HCEC 1CT (cell line): ENCODE measurements at places on chromosomes 4 and X.

DNA sequence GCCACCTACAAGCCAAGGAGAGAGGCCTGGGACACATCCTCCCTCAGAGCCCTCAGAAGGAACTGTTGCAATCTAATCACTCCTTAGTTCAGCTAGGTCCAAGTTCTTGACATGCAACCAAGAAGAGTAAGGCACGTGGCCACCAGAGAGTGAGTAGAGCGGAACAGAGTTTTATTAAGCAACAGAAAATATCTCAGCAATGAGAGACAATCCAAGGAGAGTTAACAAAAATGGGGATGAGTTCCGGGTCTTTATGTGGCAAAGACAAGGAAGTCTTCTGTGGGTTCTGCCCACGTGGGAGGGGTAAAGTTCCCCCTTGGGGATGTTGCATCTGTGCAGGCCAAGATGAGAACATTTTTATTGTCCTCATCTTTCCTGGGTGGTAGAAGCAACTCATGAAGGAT, 38.5 kb upstream of the PROM1 start:
- DNase-seq = no peak

- peak; percentile 1 for DNase-seq
Observed at GRCh38 chr4:130705023-130705422, 1609.1 kb downstream of the C4orf33 start.

DNA sequence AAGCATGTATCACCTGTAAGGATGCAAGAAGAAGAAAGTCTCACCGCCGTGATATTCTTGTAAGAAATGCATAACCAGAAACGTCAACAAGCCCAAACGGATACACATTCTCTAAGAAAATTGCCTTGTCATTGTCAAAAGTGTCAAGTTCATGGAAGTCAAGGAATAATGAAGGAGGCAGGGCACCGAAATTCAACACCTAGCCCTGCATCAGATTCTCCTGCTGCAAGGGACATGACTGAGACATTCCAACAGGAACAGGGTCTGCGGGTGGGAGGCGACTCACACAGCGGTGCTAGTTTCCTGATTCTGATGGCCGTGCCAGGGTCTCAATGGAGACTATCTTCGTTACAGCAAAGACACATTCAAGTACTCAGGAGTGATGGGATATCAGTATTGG, 26.7 kb downstream of the IRF2 start:
- no peak for DNase-seq

DNA sequence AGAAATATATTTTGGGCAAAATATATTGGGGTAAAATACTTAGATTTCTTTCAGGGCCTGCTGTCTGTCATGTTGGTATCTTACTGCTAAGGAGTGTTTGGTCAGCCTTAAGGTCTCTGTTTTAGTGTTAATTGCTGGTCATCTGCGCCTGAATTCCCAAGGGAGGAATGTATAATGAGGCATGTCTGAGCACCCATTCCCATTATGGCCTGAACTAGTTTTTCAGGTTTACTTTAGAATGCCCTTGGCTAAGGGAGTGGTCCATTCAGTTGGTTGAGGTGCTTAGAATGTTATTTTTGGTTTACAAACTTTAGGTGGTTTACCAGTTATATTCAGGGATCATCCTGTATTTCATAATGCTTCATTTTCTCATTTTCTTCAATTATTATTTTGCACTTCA, 125.9 kb downstream of the CFAP299 start:
- DNase-seq = no peak

GRCh38 chr4:138158746-138159297, 83.3 kb downstream of the SLC7A11 start:
- peak; percentile 76 for DNase-seq

- DNase-seq = no peak
Observed at GRCh38 chr4:154344686-154345085, 146.9 kb downstream of the DCHS2 start.
